Suppressor macrophage treated with lipopolysaccharide for 4 hours (primary cell): ENCODE measurements at places on chromosomes 7 and 10.
A peak's percentile ranks its signal among the peaks of the same experiment; 100 is the strongest.

DNA sequence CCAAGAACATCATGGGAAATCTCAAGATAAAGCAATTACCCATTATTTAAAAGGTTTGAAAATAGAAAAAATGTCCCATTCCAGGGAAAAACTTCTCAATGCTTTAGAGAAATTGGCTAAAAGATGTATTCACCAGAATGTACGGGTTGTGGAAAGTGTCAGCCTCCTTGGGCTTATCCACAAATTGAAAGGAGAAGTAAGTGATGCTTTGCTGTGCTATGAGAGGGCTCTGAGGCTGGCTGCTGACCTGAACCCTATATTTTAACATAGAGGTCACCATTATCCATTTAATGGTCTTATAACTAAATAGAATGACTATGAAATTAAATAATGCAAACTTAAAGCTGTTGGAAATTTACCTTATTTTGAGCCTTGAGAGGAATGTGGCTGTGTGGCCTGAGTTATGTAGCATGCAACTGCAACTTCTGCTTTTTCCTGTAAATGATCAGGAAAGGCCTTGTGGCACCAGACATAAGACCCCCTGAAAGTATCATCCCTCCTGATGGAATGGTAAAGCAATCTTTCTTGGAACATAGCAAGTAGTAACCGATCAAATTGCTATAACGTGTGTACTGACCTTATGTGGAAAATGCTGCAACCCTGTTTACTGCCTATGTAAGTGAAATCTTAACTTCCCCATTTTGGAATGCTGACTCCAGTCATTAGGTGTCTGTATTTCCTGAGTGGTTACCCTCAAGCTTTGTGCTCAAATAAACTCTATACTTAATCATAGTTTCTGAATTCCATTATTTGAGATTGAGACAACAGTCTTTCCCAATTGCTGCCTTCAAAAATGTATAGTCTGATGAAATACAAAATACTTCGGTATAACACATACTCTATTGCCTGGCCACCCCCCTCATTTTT lies 6.9 kb downstream of the IFIT1B start:
- peak; percentile 92 for DNase-seq

DNA sequence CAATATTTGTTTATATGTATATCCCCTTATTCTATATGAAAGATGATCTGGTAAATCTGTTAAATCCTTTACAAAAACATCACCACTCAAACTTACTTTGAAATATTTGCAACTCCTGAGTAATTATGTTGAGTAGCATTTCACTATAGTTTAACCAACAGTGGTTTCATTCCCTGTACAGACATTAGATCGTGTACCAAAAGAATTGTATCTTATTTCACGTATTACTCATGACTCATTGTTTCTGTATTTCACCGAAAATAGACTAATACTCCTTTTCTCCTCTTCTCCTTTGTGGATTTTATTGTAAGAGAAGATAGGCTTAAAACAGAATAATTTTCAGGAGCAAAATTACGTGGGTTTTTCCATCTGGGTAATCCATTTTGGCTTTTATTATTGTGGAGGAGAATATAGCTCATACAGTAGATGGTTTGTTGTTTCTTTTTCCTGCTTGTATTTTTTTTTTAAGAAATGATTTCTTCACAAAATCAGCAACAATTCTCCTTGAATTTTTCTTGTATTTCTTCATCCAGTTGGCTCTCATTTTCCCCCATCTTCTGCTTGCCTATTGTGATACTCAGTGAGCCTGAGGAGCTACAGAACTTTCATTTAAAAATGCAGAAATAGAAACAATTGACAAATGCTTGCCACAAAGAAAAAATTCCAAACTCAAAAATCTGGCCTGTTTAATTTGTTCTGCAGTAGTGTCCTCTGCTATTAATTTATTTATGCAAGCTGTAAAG lies 90.6 kb upstream of the OIT3 start:
- peak; percentile 29 for DNase-seq

- DNase-seq, result no peak
Measured at GRCh38 chr10:108166401-108166800, 1001.9 kb upstream of the SORCS1 start.

DNA sequence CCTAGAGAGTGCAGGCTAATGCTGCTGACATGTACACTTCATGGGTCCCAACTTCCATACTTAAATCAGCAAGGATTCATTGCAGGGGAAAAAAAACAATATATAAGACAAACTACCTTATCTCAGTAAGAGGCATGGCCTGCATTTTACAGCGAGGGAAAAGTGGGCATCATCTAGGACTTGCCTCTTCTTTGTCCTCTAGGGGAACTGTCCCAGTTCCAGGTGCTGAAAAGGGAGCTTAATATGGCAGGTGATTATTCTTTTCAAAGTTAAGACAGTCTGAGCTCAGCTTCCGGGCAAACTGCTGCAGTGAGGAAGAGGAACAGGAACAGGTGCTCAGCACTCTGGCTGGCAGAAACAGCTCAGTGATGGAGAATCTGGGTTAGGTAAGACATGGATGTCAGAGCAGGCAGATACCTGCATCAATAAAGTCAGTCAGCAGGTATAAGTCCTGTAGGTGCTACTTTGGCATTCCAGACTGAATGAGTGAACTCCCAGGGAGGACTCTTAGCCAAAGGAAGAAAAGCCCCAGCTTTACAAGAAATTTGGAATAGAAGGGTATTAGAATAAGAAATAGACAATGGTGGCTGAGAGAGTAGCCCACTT lies 147.2 kb downstream of the TMEM178B start:
- no peak for DNase-seq

DNA sequence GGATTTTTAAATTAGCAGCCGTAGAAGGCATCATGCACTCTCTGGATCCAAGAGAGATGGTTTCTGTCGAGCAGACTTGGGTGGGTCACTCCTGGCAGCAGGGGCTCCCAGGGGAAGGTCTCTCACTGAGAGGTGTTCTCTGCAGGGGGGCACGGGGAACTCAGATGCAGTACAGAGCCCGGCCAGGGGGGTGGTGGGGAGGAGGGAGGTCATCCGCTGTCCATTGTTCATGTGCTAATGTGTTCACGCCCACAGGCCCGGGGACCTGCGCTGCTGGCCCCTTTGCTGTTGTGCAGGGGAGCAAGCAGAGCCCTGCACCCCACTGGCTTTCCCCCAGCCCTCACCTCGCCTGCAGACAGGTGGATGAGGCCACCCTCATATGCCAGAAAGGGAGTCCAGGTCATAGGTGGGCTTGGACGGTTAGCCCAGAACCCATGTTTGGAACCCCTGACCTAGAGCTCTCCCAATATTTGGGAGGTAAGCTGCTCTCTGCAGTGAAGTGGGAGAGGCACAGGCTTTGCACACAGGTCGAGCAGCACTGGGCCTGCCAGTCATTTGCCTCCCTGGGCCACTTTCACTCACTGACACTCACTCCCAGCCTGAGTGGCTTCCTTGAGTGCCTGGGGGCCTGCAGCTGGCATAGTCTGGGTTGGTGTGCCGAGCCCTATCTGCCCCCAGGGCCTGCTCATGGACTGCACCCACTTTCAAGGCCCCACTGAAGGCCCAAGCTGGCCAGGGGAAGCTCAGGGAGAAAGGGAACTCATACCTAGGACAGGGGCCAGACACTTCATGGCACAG lies 12.6 kb upstream of the TBRG4 start:
- no peak for DNase-seq

- peak; percentile 69 for DNase-seq
Measured at GRCh38 chr7:2523941-2524807, 4.6 kb downstream of the LFNG start.

DNA sequence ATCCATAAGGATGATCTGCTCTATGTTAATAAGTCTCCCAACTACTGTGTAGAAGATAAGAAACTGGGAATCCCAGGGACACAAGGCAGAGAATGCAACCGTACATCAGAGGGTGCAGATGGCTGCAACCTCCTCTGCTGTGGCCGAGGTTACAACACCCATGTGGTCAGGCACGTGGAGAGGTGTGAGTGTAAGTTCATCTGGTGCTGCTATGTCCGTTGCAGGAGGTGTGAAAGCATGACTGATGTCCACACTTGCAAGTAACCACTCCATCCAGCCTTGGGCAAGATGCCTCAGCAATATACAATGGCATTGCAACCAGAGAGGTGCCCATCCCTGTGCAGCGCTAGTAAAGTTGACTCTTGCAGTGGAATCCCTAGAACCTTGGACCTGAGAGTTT lies 10.3 kb downstream of the WNT16 start:
- no peak for DNase-seq

DNA sequence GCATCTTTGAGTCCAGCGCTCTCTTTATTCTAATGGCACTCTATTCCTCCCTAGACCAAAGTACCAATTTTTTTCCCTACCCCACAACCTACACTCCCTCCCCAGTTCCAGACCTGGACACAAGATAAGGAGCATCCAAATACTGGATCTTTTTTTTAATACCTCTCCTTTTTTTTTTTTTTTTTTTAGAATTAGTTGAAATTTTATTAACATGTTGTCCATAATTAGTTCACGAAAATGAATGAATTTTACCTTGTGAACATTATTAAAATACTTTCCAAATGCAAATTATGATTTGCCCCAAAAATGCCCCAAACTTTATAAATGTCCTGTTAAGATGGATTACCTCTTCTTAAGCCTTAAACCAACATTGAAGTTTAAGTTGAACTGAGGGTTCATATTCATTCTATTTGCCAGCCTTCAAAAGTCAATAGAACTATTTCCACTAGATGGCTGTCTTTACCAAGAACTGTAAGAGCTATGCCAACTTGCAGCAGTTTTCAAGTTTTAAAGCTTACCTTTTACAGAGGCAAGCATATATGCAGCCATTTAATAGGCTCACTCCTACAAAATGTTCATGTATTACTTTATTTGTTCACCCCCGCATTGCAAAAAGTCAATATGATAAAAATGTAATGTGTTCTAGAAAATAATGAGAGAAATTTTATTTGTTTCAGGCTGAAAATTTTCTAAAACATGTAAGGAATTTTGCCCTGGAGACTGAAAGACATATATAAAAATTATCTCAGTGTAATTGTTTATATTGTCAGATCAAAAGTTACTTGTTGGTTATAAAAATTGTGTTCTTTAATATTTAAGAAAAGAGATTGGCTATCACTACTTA lies 39.7 kb upstream of the TNKS2 start:
- DNase-seq, result peak; percentile 66

GRCh38 chr7:121985476-121986030 lies 112.6 kb downstream of the PTPRZ1 start:
- no peak for DNase-seq

DNA sequence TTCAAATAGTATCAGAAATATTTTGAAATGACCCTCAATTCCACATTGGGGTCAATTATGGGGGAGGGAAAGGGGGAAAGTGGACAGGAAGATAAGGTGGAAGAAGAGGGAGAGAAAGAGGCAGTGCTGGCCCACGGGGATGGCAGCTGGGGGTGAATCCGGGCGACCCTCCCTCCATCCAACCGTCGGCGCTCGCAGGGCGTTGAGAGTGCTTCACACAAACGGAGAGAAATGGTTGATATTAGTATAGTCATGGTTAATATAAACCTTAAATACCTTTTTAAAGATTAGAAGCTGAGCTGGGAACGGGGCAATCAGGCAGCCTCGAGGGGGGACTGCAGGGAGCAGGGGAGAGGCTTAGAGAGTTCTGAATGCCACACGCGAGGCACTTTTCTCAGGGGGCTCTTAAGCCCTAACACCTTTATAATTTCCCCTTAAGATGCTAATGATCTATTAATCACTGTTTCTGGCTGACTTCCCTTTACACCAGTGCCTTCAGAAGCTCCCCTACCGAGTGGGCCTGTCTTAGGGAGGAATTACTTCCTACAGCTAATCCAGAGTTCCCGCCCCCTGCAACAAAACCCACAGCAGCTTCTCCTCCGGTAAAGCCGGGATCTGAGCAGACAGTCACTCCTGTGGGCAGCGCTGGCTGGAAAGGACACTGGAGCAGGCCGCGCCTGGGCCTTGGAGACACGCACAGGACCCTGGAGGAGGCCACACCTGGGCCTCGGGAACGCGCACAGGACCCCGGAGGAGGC lies 39.5 kb downstream of the PRKAG2 start:
- peak; percentile 64 for DNase-seq

DNA sequence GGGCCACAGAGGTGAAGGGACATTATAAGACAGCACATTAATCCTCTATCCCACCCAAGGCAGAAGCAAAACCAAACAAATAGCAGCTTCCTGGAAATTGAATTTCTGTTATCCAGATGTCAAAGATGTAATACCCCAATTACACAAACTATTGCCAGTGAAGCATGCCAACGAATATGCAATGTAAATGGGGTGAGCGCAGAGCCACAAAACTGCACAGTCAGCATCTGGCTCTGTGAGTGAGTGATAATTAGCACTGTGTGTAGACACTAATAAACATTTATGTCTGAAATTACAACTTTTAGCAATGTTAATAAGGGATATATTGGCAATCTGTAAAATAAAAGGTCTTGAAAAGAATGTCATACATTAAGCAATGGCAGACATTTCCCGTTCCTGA lies 3.2 kb downstream of the BEND7 start:
- DNase-seq, result no peak

DNA sequence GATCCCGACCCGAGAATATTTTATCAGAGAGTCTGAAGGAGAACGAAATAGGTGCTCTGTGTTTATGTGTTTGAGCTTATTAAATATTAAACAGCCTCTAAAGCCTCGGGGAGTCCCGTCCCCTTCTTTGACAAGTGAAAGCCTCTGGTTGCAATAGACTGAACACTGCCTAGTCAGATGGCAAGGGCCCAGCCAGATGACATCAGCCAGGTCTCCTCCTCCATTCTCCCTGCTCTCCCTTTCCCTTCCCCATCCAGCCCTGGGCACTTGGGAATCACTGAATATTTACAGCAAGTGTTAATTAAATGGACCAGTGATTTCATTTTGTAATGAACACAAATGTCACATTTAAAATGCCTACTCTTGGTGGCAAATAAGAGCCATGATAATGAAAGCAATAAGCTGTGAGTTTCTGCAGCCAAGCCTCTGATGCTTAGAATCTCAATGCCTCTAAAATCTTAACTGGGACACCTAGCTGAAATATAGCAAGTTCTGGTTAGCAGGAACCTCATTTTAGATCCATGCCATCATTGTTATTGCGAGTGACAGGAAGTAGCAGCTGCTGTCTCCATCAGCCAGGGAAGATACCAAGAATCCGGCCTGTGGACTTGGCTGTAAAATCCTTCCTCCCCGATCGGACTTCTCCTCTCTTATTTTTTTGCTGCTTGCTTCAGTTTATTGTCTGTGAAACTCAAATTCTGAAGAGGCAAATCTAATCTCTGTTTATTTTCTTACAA lies 202.1 kb downstream of the PRPF18 start:
- peak; percentile 12 for DNase-seq
